NCI-H1048 (cell line): ENCODE measurements at places on chromosomes 4 and X.

GRCh38 chrX:112851806-112852205 is 11.2 kb upstream of the AMOT start:
- DNase-seq = no peak

GRCh38 chr4:1081689-1082040 is 31.7 kb downstream of the RNF212 start:
- no peak for DNase-seq

GRCh38 chrX:41604766-41605543 is 83.8 kb upstream of the GPR34 start:
- no peak for DNase-seq

DNA sequence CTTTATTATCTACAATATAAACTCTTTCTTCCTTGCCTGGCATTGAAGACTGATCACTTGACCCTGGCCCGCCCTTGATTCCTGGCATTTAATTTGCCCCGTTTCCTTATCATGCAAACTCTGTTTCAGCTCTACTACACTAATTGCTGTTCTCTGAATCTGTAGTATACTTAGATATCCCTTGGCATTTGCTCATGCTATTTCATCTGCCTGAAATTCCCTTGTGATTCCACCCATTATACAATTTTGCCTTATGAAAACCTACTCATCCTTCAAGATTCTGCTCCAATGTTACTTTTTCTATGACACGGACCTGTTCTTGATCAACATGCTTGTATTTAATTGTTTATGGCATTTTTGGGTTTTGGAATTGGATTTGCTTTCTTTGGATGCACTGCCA is 459.9 kb upstream of the AMOT start:
- DNase-seq = no peak

DNA sequence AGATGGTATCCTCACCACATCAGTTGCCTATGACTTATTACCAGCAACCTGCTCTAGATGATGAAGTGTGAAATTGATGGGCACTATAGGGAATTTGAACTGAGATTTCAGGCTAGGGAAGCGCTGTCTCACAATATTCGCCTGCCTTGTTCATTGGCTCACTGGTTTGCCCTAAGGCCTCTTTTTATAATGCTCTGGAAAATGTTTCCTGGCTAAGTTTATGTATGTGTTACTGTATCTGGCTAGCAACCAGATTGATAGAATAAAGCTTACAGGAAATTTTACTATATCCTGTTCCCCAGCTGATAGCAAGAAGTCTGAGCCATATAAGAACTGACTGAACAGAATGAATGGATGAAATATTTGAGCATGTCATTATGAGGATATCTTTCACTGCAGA is 71.6 kb downstream of the GSTCD start:
- no peak for DNase-seq

DNA sequence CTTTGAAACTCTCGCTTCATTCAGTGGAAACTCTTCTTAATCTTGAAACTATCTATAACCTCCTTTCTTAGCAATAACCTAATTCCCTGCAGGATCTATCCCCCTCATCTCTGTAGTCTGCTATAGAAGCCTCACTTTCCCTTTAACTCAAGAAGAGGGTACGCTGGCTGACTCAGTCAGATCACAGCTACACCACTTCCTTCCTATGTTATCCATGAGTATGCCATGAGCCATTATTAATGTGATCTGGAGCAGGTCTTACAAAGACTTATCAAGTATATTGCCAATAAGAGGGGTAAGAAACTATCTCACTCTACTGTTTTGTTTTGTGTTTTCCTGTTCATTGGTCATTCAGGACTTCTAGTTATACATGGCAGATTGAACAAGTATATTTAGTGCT is 165.3 kb downstream of the PJA1 start:
- DNase-seq = no peak

- no peak for DNase-seq
Measured at GRCh38 chrX:83469551-83469950, 38.5 kb upstream of the POU3F4 start.

- DNase-seq = no peak
Measured at GRCh38 chrX:17470136-17470535, 95.1 kb downstream of the NHS start.

DNA sequence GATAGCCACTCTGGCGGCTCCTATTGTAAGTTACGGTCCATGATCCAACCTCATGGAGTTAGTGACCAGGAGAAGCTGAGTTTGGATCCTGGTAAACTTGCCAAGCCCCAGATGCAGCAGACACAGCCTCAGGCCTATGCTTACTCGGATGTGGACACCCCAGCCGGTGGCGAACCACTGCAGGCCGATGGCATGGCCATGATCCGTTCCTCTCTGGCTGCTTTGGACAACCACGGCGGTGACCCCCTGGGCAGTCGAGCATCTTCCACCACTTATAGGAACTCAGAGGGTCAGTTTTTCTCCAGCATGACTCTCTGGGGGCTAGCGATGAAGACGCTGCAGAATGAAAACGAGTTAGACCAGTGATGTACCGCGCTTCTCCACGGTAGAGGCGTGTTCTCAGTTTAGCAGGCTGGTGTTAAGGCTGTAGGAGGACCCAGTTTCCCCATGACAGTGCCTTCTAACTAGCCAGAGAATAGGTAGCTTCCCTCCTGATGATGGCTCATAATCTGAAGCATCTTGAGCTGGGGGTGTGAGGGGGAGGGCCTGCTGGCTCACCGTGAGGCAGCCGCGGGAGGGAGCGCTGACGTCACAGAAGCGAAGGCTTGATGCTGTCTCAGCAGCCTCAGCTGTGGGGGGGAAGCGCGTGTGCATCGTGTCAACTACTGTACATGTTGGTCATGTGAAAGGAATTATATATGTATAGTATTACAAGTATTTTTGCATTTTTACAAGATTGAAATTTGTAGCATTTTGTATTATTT is 31.1 kb downstream of the ZBTB49 start:
- no peak for DNase-seq

GRCh38 chrX:40007756-40008705 is 89.7 kb downstream of the BCOR start:
- no peak for DNase-seq

GRCh38 chr4:28388471-28388870 is 1527.8 kb downstream of the STIM2 start:
- no peak for DNase-seq

- no peak for DNase-seq
Measured at GRCh38 chr4:52235552-52236201, 184.6 kb downstream of the SPATA18 start.

- DNase-seq = no peak
Measured at GRCh38 chr4:24705016-24705753, 90.2 kb upstream of the SOD3 start.

DNA sequence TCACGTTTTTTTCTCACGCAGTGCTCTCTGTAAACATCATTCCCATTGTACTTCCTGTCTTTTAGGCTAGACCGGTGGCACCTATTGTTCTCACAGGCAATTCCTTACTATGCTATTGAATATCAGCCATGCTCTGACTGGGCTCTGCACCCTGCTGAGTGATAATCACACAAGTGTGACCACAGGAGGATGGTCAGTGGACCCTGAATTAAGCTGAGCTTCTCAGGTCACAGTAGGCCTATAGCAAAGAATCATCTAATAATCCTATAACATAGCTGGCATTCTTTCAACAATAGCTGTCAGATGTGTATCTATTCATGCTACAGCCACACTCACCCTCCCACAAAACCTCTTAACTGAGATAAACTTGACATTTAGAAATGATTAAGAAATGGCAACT is 2399.8 kb upstream of the TENM3 start:
- no peak for DNase-seq

DNA sequence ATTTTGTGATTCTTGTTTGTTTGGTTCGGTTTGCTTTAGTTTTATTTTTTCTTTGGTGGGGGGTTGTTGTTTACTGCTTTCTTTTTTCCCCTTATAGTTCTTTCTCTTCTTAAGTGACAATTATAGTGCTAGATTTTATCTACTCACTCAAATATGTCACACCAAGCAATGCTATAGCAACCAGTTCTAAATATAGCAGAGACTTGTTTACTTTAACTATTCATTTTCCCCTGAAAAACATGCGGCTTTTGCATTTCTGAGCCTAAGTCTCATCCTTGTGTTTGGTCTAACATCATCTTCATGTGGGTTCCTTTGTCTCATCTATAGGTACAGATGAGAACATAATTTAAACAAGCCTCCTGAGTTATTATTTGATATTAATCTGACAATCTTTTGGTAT is 676.6 kb downstream of the FAT4 start:
- DNase-seq = no peak

- DNase-seq = no peak
Measured at GRCh38 chrX:36462142-36462541, 542.6 kb downstream of the CFAP47 start.

DNA sequence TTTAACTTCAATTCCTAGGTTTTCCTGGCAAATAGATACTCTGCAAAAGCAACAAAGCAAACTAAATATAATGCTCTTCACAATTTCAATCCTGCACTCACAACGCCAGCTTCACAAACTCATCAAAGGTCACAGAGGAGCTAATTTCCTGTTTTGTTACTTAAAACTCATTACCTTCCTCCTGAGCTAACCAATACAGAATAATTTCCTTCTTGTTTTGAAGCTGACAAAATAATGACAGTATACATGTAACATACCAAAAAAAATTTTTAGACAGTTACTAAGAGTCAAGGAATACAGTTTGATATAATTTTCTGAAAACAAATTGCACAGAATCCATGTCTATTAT is 17.9 kb downstream of the CNOT6L start:
- DNase-seq = no peak

DNA sequence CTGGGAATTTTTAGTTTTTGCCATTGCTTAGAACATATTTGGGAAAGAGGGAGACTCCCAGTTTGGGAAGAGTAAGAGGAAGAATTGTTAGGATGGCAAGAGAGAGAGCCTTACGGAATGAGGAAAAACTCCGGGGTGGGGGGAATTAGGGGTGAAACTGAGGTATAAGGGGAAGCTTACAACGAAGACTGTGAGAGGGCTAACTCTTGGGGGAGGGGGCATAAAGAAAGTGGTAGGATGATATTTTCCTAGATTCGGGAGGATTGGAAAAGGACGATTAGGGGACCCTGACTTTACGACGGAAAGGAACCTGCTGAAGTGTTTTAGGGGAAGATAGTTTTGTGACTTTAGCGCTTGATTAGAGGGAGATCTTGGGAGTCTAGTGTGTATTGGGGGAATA is 86.2 kb upstream of the HPRT1 start:
- DNase-seq = no peak

GRCh38 chrX:19410259-19410658 is 66.5 kb downstream of the PDHA1 start:
- no peak for DNase-seq

GRCh38 chr4:8916351-8916885 is 44.8 kb upstream of the HMX1 start:
- no peak for DNase-seq

DNA sequence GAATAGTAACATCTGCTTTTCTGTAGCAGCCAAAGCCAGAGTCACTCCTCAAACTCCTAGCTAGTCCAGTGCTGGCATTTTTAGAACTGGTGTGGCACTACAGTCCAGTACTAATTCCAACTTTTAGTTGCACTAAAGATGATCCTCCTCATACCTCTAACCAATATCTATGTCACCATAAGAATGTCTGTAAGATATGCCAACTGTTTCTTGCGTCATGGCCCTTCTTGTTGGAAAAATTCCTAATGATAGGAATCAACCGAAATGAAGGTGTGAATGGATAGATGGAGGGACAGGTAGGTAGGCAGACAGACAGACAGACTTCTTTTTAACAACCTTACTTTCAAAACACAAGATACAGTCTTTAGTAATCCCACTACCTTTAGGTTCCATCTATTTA is 74.6 kb upstream of the PRSS48 start:
- DNase-seq = no peak

DNA sequence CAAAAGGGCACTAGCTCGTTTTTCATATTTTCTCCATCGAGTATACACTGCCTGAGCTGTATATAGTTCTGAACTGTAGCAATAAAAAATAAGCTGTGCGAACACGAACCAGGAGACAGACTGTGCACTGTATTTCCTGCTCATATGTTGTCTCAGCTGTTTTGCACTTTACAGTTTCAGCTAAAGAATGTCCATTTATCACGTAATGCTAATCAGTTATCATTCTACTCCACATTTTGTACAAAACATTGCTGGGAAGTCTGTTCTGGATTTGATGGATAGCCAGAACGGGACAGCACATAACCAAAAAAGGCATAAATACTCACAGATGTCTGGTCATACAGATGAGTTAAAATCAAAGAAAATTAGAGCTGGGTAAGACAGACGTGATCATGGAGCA is 315.5 kb upstream of the ADGRL3 start:
- DNase-seq = no peak

- DNase-seq = no peak
Measured at GRCh38 chr4:1472148-1472797, 66.0 kb upstream of the NKX1-1 start.

DNA sequence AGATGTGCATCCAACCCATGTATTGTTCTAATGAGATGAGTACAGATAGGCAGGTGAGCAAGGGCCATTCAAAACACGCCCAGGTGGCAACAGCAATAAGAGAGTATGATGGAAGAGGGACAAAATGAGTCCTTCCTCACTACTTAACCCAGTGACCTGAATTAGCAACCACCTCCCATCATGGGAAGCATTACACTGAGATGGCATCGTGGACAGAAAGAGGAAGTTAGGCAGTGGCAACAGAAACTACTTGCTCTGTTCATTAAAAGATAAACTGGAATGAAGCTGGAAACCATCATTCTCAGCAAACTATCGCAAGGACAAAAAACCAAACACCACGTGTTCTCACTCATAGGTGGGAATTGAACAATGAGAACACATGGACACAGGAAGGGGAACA is 17.2 kb downstream of the RXFP1 start:
- DNase-seq = no peak

DNA sequence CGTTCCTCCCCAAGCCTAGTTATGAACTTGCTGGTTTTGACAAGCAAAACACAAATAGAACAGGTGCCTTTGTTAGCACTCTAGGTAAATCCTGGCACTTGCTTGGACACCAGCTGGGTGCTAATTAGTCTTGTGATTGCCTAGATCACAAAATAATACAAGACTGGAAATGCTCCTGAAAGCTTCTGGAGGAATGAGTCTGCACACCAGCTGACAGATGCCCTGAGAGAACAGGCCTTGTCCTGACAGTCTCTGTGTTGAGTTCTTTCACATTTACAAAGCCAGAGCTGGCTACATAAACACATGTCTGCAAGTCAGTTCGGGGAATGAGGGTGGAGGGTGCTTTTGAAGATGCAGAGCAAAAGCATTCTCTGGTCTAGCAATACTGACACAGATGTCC is 93.8 kb downstream of the ELOVL6 start:
- no peak for DNase-seq

GRCh38 chrX:100931925-100932285 is 3.2 kb upstream of the XKRX start:
- no peak for DNase-seq

GRCh38 chr4:146134761-146135445 is 40.6 kb upstream of the LSM6 start:
- no peak for DNase-seq

- DNase-seq = no peak
Measured at GRCh38 chrX:41758401-41758800, 34.4 kb downstream of the GPR82 start.

GRCh38 chr4:26058537-26058936 is 144.5 kb downstream of the SMIM20 start:
- DNase-seq = no peak
